Breast epithelium (tissue), 4 donors: ENCODE measurements at places on chromosomes 11 and 22.

DNA sequence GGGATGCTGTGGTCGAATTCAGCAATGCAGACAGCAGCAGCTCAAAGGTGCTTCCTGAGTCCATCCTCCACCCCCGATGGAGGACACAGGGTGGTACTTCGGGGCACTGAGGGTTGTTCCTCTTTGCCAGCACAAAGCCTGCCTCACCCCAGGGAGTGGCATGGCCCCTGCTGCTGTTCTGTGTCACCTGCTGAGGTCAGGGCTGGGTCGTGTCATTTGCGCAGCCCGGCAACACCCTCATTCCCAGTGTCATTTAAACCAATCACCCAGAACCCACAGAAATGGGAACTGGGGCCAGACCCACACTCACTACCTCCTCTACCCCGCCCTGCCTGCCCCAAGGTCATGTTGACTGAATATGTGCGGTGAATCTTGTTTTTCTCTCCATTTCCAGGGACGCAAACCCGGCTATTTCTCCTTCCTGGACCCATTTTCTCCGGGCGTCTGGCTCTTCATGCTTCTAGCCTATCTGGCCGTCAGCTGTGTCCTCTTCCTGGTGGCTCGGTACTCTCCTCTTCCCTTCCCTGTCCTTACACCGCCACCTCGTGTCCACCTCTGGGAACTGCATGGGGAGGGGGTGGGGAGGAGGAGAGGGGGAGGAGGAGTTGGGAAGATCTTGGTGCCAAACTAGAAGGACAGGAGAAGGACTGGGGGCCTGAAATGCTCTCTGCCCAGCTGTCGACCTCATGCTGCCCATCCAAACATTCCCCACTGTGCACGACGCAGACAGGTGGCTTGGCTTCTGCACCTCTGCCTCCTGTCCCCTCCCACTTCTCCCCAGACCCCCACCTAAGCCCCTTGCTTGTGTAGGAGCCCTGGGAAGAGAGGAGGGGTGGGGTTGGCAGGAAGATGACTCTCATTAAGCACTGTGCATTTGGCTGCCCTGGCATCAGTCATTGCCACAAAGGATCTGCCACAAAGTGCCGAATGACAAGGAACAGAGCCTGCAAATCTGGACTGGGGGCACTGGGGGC, 71.2 kb upstream of the TBCEL start:
- peak; percentile 70 for DNase-seq

- no peak for DNase-seq
Measured at GRCh38 chr11:10608584-10608983, 40.1 kb upstream of the LYVE1 start.

DNA sequence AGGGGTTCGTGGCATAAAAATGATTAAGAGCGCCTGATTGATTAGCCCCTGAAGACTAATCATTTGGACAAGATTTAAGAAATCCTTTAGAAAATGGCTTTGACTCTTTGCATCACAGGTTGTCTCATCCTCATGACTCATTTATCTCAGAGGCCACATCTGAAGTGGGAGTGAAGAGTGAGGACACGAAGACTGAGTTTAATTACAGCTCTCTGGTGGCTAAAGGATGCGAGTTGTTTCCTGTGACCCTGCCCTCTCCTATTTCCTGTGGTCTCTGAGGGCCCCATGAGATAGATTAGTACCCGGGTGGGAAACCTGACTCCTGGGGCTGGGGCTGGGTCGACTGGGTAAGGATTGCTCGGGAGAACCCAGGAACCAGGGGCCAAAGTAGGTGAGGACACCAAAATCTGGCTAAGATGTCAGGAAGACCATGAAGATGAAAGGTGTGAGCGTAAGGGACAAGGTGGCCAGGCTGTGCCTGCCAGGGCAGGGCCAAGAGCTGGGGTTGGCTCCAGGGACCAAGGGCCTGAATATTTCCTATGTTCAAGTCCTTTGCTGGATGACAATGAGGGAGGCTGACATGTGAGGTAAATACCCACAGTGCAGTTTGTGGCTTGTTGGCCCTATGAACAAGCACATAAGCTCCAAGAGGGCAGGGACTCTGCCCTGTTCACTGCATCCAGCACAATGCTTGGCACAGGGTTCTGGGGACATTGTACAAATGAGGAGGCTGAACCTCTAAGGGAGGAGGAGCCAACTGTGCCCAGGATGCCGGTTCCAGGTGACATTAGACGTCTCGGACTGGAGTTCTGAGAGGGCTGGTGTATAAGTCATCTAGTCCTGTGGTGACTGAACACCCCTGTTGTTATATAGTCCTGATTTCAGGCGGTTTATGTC, 3.6 kb downstream of the OTOG start:
- DNase-seq, result no peak

DNA sequence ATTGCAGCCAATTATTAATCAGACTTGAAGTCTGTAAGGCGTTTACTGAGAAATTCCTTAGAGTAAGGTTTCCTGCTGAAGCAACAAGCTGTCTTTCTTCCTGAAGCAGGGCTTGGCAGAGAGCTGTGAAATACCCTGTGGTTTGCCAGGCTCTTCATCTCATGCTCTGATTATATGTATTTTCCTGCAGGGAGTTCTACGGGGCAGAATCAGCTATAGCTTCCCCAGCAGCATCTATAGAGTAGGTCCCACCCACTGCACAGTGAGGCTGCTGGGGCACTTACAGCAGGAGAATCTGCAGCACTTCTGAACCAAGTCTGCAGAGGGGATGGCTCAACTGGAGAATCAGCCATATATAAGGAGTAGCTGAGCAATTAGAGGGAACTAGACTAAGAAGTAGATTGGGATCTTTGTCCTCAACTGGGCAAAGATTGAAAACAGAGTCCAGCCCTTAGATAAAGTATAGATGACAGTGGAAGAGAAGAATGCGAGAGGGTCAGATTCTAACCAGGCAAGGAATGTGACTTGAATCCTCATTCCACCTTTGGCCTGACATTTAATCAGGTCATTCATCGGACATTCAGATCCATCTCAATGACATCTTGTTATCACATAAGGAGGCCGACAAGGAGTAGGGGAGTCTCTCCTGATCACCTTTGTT, 37.6 kb downstream of the CNTF start:
- DNase-seq, result no peak

DNA sequence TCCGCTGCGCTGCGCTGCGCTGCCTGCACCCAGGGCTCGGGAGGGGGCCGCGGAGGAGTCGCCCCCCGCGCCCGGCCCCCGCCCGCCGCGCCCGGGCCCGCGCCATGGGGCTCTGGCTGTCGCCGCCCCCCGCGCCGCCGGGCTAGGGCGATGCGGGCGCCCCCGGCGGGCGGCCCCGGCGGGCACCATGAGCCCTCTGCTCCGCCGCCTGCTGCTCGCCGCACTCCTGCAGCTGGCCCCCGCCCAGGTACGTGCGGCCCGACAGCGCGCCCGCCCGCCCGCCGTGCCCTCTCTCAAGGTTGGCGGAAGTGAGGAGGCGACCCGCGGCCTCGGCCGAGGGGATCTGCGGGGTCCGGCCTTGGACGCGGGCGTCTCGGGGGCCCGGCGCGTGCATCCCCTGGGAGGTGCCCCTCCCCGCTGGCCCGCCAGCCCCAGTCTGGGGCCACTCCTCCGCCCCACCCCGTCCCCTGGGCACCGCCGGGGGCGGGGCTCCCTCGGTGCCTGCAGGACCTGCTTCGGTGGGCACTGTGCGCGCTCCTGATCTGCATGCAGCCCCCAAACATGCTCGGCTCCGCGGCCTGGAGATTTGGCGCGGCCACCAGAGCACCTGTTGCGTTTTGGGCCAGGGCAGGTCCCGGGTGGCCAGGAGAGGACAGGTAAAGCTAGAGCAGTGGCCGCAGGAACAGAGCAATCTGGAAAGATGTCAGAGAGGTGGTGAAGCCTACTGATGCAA, 429 bp downstream of the VEGFB start:
- DNase-seq, result no peak

DNA sequence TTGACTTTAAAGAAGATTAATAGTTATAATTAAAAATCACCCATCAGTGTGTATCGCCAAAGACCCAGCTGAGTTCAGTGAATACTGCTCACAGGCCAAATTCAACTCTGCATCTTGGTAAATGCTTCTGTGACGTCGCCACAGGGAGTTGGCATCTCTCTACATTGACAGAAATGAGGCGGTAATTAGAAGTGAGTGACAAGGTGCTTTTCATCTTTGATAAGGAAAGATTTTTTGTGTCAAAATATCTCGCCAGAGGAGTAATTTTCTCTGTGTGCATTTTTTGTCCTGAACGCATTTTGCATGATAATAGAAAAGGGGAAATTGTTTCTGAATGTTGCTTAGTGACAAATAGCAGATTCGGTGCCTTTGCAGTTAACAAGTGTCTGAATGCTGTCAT, 345.8 kb downstream of the CNTN5 start:
- DNase-seq, result no peak

DNA sequence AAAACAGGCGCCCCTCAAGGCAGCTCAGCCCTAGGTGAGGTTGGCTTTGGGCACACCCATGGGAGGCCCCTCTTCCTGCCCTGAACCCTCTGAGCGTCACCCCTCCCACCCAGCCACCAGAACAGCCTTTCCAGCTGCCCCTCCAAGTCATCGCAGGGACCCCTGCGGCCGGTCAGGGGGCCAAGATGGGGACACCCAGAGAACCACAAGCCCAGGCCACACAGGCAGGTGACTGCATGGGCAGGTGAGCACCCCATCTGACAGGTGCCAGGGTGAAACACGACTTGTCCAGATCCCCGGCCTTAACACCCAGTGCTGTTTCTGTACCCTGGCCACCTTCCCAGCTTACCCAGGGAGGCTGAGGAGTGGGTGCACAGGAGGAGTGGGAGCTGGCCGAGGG, 24.6 kb upstream of the GRAMD4 start:
- DNase-seq, result no peak

- no peak for DNase-seq
Measured at GRCh38 chr11:87660926-87661660, 514.1 kb downstream of the RAB38 start.

DNA sequence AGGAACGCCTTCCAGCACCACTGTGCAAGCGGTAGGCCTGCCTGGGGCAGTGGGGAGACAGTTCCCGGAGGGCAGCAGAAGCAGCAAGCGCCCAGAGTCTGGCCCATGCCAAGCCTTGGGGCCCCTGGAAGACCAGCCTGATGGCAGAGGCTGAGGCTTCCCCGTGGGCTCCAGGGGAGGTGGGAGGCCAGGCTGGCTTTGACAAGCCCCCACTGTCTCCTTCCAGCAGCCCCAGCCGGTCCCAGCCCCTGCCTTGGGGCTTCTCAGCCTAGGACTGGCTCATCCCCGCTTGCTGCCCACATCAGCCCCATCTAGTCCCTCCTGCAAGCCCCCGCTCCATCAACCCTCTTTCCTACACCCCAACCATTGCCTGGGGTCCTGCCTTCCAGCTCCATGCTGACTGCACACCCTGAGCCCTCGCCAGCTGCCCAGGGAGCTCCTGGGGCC, 46.7 kb downstream of the IGF2 start:
- peak; percentile 25 for DNase-seq
